Stimulated activated CD8-positive, alpha-beta memory T cell treated with anti-CD3 and anti-CD28 coated beads, Interleukin-7, amount 100 ng/mL, for 24 hours (primary cell): ENCODE measurements at places on chromosomes 4 and X.

GRCh38 chrX:22541926-22542325 lies 269.2 kb downstream of the CBLL2 start:
- DNase-seq = no peak

DNA sequence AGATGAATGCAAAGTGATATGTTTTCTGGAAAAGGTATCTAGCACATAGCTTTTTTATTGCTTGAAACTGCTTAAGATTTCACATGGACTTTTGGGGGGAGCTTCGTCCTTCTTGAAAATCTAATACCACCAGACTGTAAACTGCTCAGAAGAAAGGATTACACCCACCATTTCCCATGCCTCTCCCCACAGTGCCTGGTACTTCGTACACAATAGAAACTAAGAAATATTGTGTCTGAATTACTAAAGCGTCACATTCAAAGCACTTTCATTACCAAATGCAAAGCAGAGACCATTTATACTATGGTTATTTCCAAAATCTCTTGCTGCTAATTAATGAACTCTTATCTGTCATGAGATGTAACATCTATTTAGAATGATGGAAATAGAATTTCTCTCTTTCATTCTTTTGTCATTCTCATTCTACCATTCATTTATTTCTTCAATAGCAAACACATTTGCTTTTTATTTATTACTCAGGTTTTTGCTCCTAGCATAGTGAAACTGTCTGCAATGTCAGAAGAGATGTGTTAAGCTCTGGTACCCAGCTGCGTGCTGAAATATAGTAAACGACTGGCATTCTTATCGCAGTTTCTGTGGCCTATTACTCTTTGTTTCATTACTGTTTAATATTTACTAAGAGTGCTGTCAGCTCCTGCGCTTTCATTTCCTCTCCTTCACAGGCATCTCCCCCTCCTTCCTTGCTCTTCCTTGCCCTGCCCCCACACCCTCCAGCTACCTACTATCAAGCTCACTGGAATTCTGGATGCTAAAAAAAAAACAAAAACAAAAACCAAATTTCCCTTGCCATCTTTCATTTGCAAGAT lies 51.4 kb upstream of the RAPGEF2 start:
- no peak for DNase-seq

DNA sequence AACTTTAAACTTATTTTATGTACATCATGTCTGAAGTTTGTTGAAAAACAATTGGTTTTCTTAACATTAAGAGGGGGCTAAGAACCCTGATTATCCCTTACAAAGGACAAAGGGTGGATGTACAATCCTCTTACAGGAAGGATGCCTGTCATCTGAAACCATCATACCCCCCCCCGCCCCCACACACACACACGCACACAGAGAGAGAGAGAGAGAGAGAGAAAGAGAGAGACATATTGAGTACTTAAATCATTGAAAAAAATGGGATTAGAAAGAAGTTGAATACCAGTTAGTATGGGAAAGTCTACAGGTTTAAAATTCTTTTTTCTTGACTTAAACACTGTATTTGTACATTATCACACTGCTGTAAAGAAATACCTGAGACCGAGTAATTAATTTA lies 10.9 kb upstream of the PGM2 start:
- no peak for DNase-seq

DNA sequence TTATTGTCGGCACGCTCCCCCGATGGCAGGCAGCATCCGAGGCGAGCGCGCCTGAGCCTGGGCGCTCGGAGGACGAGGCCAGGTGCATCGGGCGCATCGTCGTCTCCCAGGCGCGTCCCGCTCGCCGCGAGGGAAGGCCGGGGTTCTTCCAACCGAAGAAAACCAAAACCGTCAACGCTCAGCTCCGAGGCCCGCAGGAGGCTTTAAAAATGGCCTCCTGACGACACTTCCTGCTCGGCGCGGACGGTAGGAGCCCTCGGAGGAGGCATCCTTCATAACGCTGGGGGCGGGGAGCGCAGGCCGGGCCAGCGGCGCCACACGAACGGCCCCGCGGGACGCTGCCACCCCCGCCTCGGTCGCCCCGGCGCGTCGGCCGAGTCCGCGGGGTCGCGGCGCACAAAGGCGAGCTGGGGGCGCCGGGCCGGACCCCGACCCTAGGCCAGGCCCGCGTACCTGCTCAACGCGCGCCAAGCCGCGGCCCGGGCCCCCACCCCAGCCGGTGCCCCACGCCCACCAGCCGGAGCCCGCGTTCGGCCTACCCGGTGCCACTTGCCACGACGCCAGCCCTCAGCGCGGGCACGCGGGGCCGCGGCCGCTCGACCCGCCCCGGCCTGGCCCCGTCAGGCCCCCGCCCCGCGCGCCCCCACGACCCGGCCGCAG lies 501 bp downstream of the ZNF518B start:
- no peak for DNase-seq

- DNase-seq = no peak
Observed at GRCh38 chr4:104868958-104869357, 277.7 kb upstream of the TET2 start.

- no peak for DNase-seq
Observed at GRCh38 chr4:77564231-77564630, 41.4 kb upstream of the CXCL13 start.

- no peak for DNase-seq
Observed at GRCh38 chr4:100340512-100341485, 150.5 kb upstream of the DDIT4L start.

DNA sequence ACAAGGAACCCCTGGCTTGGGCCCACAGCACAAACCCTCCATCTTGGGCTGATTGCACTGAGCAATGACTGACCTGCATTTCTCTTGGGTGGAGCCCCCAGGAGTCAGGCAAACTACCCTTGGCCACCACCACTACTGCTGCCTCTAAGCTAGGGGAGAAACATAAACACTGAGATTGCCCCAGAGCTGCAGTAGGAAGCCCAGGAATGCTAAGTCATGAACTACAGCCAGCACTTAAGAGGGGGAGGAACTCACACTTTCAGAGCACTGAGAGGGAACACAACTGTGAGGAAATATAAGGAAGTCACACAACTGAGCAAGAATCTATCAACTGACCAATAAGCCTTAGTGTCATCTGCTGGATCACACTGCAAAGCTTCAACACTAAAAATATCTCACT lies 111.6 kb upstream of the PPP3CA start:
- DNase-seq = no peak

- DNase-seq = no peak
Observed at GRCh38 chr4:39047681-39048080, 14.4 kb upstream of the KLHL5 start.

GRCh38 chrX:124347242-124347641 lies 879 bp downstream of the SH2D1A start:
- no peak for DNase-seq

DNA sequence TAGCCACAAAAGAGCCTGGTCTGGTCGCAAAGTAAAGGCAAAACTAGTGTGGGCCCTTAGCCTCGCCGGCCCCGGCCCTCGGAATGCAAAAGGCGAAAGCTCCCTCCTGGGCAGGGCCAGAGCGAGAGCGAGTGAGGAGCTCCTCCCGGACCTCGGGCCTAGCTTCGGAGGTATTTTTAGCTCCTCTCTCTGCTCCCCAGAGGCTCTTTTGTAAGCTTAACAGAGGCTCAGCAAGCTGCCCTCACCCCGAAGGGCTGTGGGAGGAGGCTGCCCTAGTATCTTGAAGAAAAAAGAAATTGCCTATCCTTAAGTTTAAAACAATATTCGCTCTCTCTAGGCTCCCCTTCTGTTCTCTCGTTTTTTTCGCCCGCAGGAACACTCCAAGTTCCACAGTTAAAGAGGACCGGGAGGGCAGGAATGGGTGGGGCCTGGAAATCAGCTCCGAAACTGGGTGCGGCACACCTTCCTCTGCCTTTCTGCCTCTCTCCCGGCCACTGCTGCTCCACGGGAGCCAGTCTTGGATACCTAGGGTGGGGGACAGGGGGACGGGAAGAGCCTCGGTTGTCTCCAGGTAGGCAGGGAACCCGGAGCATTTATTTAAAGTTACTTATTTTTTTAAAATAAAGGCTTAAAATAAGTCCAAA lies 12.1 kb downstream of the HAND2 start:
- no peak for DNase-seq

GRCh38 chr4:20487446-20487845 lies 212.8 kb upstream of the PACRGL start:
- no peak for DNase-seq

- DNase-seq = no peak
Observed at GRCh38 chr4:47210828-47211227, 179.5 kb downstream of the GABRB1 start.

GRCh38 chr4:612052-612748 lies 13.2 kb upstream of the PDE6B start:
- no peak for DNase-seq

DNA sequence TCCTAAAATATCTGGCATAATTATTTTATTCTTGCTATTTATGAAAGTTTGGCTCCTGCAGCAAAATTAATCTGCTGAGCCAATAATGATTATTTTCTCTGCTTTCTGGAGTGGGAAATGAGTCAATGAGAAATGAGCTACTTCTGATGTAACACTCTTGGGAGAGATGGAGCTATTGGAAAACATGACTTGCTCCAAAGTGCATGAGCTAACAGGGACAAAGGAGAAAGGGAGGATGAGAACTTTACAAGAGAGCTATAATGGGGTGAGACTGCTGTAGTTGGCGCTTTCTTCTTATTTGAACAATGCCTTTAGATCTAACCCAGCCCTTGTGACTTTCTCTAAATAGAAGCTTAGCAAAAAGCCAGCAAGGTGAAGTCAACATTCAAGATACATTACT lies 615.1 kb downstream of the ANKRD50 start:
- no peak for DNase-seq

GRCh38 chr4:337143-337931 lies at the start of gene ZNF141:
TSS of gene ZNF141 (plus strand) at chr4:337814. CDS start at chr4:337984, 170 bp downstream.
- peak; percentile 73 for DNase-seq

DNA sequence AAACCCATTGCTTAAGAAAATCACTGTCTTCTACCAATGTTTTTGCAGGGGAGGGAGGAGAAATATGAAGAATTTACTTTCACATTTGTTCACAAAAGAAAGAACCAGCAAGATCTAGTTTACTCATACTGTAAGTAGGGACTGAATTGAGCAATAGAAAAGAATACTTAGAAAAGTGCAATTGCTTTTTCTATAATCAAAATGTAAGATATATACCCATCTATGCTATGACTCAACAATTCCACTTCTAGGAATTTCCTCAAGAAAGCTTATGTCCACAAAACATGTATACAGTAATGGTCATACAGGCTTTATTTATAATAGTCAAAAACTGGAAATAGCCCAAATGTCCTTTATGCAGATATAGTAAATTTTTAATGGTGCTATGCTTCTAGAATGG lies 196.4 kb downstream of the LRBA start:
- DNase-seq = no peak

DNA sequence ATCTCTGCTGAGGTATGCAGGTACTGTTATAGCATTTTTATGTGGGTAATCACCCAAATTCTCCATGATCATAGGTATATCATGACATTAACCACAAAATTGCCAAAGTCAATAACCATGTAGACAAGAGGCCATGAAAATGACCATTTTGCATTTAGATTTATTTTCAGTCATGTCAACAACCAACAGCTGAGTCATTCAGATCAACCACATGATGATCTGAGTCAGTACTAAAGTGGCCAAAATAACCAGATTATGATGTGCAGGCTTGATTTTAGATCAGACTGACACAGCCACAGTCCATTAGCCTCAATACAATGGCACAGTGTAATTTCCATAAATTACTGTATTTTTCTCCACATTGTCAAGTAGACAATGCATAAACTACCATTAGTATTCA lies 240.5 kb downstream of the GRIA3 start:
- no peak for DNase-seq

DNA sequence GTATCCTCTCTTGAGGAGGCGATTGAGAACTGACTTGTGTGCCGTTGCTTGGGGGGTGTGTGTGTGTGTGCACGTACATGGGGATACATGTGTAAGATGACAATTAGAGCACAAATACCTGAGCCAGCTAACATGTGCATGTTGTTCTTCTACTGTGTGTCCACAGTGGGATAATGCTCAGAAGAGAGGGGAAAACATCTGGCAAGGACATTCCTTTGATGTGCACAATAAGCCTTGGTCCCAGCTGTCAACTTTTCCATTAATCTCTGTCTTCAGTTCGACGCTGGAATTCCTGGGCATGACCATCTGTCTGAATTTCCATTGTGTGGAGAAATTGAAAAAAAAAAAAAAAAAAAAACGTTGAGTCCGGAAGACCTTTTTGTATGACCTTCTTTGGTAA lies 592.0 kb upstream of the GALNTL6 start:
- DNase-seq = no peak

DNA sequence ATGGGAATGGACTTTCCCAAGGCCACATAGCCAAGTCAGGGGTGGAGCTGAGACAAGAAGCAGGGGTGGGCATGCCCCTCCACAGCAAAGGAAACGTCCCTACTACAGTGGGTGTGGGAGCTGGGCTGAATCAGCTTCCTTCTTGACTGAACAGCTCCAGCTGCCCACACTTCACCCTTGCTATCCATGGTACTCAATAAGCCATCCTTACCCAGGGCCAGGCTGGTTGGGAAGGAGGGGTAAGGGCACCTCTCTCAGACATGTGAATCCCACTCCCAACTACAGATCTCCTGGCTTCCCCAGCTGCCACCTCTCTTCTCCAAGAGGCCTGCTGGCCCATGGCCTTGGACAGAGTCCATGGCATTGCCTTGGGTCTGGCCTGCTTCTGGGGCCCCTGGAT lies 21.0 kb downstream of the LAS1L start:
- no peak for DNase-seq

DNA sequence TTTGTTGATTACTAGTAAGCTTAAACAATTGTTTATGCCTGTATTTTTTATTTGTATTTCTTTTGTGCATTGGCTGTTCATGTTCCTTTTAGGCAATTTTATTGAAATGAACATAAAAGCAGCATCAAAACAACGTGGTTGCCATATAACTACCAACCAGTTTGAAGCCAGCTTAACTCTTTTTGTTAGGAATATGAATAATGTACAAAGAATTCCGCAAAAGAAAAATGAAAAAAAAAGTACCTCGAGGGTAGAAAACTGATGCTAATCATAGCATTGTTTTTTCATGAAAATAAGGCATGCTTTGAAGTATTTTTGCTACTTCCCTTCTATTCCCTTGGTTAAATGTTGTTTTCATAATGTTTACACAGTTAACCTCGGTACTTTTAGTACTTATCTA lies 1024.0 kb upstream of the SLIT2 start:
- DNase-seq = no peak

DNA sequence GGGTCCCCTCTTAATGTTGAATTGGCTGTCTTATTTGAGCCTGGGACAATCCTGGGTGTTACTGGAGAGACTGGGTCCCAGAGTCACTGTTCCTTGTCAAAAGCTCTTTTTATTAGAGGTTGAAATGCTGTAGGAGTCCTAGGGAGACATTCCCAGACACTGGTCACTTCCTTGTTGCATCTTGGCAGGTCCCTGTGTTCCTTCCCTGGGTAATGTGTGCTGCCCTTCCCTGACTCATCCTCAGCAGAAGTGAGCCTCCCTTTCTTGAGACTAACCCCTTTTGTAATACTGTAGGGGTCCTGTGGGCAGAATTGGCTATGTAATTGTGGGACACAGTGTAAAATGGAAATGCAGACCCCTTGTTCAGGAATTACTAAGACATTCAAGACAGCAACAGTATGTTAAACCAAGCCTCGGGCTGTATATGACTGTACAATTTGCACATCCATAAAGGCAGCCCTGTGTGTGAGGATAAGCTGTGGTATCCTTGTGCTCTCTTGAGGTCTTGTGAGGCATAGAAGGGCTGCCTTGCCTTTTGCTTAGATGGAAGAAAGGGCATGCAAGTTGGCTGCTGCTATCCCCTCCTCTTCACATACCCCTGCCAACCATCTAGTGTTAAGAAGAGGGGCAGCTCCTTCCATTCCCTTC lies 53.5 kb downstream of the DCLK2 start:
- no peak for DNase-seq

- DNase-seq = no peak
Observed at GRCh38 chr4:108651014-108651791, 804 bp downstream of the OSTC start.
